Fibroblast of pulmonary artery (primary cell): ENCODE measurements at places on chromosomes 3 and 15.

GRCh38 chr3:147945968-147946519 lies 536.9 kb downstream of the ZIC1 start:
- DNase-seq = peak; percentile 91

GRCh38 chr3:112460519-112461195 lies 38.6 kb downstream of the BTLA start:
- no peak for DNase-seq

DNA sequence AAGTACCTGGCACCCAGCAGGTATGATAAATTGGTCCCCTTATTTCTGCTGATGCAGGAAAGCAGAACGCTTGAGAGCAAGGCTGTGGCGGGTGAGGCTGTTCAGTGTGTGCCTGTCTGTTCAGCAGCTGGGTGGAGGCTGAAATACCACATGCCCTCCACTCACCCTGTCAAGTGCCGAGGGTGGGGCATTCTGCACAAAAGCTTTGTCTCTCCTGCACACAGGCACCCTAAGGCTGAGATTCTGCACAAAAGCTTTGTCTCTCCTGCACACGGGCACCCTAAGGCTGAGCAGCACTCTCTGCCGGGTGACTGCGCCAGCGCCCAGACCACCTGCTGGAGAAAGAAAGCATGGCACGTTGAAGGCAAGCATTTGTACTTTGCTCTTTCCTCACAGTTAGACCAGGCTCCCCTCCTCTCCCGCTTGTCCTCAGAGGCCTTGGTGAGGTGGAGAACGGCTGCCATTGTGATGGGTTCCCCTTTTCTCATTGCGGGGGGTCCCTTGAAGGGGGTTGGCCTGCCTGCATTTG lies 97.5 kb downstream of the BDH1 start:
- DNase-seq = peak; percentile 25

DNA sequence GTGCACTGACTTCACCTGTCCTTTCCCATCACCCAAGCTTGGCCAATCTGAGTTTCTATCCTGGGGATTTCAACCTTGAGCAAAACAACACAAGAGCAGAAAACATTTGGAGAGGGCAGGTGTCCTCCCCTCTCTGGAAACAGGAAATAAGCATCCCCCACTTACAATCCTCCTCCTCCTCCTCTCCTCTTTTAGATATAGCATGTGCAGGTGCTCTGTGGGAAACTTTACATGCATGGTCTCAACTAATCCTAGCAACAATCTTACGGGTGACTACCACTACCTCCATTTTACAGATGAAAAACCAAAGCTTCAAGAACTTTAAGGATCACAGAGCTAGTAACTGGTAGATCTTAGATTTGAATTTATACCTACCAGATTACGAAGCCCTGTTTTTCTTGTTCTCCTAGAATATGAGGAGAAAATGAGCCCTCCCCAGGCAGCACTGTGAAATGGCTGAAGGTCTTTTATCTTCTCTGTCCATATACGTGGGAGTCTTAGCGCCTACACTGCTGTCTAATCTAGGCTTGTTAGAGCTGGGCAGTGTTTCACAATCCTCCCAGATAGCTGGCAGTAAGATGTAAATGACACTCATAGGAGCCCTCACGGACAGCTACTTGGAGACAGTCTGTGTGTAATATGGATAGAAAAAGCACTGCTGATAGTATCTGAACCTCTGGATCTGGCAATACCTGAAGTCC lies 301.2 kb upstream of the PROK2 start:
- peak; percentile 73 for DNase-seq

GRCh38 chr15:70035719-70036077 lies 62.0 kb downstream of the TLE3 start:
- no peak for DNase-seq

DNA sequence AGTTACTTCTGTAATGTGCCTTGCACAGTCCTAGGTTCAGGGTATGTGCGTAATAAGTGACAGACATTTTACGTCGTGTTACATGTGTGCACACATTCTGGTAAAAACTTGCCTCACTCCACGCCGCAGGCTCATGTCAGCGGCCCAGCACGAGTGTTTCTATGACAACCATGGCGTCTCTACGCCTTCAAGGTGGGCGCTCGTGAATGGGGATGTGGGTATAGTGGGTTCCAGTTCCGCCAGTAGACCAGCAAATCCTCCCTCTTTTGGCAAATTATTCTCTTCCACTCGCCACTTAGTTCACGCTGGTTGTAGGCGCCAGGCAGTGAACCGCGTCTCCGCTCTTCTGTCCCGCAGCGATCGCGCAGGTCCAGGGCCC lies 40.3 kb downstream of the CHST14 start:
- no peak for DNase-seq

DNA sequence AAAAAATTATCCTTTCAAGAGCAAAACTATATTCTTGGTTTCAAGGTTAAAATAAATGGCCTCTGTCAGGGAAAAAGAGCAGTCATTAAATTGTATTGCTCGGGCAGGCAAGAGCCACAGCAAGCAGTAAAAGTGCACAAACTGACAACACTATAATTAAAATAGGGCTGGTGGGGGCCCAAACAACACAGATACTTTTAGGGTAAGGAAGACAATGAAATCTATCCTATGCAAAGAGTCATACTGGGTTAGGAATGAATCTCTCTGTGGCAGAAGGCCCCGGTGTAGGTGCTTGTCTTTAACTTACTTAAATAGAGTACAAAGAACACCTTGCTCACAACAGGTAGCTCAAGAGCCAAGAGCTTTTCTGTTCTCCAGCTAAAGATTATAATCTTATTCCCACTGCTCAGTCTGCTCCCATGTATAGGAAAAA lies 94.7 kb downstream of the DLG1 start:
- no peak for DNase-seq

GRCh38 chr3:163562625-163563024 lies 1515.7 kb downstream of the SI start:
- no peak for DNase-seq

DNA sequence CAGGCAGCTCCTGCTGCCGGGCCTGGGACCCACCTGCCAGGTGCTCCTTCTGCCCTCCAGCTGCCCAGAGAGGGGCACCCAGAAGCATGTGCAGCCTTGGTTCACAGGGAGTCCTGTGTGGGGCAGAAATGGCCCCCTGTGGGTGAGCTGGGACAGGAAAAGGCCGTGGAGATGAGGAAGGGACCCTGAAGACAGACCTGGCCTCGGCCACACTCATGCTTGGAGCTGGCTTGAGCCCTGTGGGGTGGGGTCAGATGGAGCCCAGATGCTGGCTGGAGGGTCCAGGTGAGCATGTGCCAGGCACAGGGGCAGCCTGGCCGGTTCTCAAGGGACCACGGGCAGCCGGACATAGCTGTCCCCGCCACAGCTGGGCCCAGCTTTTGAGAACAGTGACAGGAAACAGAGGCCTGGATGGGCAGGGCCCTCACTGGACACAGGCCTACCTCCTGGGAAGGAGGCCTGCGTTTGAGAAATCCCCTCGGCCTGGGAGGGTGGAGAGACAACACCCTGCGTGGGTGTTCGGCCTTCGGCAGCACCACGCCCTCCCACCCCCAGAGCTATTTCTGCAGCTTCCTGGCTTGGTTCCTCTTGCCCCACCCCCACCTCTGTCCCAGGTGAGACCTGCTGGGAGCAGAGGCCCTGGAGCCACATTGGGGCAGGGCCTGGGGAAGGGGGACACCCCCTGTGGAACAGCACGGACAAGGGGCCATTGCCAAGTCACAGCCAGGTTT lies 132.6 kb upstream of the MEF2A start:
- peak; percentile 40 for DNase-seq

GRCh38 chr3:88509582-88509981 lies 359.8 kb downstream of the C3orf38 start:
- DNase-seq = no peak

DNA sequence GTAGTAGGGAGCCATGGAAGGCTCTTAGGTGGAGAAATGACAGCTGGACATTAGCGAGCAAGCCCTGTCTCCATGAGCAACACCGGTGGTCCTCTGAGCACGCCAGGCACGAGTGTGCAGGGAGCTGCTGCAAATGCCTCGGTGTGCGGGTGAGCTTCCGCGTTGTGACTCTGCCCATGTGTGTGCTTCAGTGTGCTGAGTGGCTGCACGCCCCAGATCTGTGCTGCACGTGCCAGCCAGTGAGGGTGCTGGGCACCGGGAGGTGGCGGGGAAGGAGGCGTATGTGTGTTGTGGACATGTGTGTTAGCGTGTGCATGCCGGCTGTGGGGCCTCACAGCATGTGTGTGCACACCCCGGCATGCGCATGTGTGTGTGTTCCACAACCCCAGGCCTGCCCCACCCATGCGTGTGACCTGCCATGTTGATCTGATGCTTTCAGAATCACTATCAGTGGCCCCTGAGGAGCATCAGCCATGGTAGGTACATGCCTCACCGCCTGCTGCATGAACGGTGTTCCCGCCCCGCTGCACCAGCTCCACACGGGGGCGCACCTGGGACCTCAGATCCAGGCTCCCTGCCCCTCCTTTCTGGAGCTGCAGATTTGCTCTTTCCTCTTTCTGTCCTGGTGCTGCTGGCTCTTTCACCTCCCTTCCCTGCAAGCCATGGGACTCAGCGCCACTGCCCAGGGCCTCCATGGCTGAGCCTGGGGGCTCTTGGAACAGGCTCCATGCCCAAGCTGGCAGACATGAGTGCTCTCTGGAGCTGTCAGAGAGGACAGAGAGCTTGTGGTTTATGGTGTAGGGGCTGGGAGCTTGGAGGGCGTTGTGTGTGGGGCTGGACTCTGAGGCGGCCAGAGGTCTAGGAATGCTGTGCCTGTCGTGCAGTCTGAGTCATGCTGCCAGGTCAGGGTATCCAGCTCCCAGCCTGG lies 169.4 kb downstream of the TBC1D2B start:
- peak; percentile 37 for DNase-seq

GRCh38 chr15:52730173-52730572 lies 51.0 kb upstream of the ATOSA start:
- peak; percentile 60 for DNase-seq
